ENCODE measurements at places on chromosomes 11 and 22.

DNA sequence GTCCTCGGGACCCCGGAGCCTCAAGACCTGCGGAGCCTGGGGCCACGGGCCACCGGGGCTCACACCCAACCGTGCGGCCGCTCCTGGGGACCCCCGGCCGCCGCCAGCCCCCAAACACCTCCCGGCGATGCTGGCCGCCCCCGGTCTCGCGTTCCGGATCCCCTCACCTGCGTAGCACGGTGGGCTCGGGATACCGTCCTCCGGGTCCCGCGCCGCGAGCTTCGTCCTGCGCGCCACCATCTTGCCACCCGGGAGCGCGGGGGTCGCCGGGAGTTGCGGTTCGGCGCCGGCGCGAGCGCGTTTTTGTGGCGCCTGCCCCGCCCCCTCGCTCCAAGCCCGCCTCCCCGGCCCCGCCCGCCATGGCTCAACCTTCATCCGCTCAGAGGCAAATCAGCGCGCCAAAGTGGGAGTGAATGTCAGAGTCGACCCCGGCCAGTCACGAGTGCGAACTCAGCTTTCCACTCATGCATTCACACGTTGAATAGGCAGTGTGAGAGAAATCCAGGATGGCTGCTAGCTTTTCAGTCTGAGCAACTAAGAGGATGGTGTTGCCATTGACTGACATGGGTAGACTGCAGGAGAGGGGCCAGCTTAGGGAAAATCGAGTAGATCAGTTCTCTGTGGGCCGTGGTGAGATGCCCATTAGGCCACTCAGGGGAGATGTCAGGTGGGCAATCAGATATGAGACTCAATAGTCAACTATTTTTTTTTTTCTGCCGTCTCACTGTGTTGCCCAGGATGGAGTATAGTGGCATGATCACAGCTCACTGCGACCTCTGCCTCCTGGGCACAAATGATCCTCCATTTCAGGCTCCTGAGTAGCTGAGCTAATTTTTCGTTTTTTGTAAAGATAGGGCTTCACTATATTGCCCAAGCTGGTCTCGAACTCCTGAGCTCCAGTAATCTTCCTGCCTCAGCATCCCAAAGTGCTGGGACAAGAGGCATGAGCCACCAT is 28.3 kb downstream of the SERHL2 start:
- DNase-seq, result peak; percentile 71

DNA sequence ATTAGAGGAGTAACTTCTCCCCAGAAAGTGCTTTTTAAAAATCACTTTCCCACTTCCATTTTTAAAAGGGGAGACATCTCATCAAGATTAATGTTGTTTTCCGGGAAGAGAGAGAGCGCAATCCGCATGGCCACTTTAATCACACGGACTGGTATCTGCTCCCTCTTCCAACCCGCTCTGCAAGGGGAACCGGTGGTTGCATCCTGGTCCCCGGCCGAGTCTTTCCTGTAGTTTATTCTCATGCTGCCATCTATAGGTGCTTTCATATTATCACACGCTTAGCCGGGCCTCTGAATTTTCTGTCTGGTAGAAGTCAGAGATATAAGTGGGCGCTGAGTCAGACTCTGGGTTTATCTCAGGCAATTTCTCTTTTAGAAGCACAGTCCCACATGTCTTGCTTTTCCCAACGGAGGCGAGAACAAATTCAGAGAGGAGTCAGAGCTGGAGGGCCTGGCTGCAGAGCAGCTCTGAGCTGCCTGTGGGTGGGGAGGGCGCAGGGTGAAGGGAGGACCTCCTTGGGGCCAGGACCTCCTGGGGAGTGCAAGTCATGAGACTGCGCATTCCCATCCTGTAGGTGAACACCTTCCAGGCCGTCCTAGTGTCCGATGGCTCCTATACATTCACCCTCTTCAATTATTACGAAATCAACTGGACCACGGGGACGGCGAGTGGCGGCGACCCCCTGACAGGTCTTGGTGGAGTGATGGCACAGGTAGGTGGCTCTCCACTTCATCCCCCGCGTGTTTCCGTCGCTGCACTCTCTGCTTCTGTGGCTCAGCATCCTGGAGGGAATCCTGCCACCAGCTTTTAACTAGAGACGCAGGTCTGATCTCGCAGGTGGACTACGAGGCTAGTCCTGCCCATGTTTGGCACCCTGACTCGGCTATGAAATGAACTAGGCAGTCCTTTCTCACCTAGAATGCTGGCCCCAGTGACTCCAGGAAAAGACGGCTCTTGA is 11.7 kb downstream of the TECTA start:
- no peak for DNase-seq

DNA sequence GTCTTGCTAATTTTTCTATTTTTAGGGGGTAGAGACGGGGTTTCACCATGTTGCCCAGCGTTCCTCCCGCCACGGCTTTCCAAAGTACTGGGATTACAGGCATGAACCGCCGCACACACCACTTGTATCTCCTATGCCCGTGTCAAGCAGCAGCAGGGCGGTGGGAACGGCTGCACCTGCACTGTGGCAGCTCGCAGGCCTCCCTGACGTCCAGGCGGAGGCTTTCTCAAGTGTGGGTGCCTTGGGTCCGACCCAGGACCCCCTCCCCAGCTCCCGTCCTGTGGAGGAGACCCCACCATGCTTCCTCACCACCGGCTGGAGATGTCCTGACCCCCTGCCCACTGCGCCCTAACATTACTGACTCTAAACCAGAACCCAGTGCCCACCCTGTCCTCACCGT is 25.7 kb downstream of the TSPAN4 start:
- DNase-seq, result no peak

DNA sequence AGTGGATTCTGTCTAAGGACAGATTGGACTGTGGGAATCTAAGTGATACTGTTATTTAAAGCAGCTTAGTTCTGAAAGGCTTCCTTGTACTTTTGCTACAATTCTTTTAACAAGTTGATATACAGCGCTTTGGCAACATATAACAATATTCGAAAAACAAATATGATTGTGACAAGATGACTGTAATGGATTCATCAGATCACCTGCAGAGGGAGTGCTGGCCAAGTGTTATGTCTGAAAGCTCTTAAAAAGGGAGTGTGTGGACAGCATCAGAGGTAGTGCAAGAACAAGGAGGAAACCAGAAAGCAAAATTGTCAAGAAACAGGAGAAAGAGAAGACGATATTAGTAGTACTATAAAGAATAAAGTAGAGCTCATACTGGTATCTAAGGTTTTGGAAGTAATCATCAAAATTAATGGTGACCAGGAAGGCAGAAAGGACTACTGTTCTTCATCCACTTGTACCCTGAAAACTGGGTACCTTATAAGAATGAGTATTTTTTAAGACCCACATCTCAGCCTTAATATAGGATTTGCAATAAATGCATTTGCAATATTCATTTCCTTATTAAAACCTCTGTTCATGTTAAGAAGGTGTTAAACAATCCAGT is 1112.0 kb upstream of the CCDC90B start:
- no peak for DNase-seq

GRCh38 chr11:77381729-77382665 is 80.5 kb upstream of the GDPD4 start:
- DNase-seq, result no peak

DNA sequence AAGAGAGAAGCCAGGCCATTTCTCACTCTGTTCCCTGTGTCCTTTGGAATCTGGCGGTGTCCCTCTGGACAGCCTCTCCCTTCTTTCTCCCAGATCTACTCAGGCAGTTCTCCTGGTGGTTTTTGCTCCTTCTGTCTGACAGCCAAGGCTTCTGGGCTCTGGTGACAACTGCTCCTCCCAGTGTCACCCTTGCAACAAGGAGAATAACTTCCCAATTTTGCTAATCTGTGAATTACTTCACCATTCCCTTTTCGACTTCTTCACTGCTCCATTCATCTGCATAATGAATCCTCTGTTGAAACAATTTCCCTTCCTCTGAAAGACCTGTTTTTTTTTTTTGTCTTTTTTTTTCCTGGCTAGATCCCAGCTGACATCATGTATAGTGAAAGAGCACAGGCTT is 56.3 kb upstream of the PDE3B start:
- no peak for DNase-seq

- no peak for DNase-seq
These were observed 23.2 kb downstream of the TIMP3 start for GRCh38 chr22:32824531-32825312.

- no peak for DNase-seq
These were observed 62.1 kb upstream of the PHOX2A start for GRCh38 chr11:72305891-72306585.

DNA sequence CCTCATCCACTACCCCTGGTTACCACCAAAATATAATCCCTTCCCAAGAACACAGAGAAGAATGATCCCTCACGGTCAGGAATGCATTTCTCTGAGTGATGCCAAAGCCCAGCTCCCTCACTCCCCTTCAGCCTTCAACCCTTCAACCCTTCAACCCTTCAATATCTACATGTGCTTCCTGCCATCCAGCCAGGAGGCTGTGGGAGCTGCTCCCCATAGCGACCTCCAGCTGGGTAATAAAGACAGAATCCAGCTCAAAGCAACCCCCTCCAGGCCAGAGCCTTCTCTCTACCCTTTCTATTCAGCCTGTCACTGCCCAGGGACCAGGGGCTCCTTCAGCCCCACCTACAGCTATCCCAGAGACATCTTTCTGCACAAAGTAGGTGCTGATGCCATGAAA is 2.7 kb downstream of the ARHGAP1 start:
- no peak for DNase-seq

DNA sequence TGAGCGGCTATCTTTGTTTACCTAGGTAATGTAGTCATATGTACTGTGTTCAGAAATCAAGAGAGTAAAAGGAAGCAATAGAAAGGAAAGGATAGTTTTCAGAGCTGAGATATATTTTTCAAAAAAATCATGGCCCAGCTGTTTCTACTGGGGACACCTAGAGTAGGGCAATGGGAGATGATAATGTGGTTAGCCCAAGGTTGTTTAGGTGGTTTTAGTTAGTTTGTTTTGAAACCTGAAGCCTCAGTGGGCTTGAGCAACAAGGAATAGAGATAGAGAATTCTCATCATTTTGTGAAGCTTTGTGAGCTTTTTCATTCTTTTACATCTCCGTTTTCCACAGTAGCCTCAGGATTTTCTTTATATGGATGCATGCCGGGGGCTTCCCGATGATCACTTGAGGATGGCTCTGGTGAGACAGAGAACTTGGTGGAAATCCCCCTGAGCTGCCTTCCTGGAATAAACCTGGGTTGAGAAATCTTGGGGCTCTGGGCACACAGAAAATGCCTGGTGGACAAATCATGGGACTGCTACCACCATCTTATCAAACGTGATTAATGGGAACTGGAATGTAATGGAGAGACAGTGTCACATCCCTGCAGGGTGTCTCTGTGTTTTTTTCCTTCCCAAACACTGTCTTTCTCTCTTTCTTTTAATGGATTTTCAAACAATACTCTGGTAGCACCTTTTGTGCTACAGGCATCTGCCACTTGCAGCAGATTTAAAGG is 49.0 kb downstream of the ARHGAP42 start:
- DNase-seq, result no peak

- no peak for DNase-seq
These were observed 33.2 kb upstream of the FBLN1 start for GRCh38 chr22:45469281-45470073.

DNA sequence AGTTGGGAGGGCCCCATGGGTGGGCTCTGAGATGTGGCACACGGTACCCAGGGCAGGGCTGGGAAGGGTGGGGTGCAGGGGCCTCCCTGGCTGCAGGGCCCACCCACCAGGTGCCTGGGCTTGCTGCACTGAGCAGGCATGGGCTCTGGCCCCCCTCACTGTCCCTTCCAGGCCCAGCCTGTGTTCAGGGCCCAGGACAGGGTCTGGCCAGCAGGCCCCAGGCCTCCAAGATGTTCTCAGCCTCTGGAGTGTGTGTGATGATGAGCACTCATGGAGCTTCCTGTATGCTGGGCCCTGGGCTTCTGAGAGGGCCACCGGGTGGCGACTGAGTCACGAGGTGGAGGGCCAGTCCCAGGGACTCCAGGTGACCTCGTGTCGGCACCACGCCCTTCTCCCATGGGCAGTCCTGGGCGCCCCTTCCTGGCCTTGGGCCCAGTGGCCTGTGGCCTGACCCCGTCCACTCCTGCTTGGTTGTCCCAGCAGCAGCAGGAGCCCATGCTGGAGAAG is 55.9 kb upstream of the CCDC188 start:
- DNase-seq, result no peak

DNA sequence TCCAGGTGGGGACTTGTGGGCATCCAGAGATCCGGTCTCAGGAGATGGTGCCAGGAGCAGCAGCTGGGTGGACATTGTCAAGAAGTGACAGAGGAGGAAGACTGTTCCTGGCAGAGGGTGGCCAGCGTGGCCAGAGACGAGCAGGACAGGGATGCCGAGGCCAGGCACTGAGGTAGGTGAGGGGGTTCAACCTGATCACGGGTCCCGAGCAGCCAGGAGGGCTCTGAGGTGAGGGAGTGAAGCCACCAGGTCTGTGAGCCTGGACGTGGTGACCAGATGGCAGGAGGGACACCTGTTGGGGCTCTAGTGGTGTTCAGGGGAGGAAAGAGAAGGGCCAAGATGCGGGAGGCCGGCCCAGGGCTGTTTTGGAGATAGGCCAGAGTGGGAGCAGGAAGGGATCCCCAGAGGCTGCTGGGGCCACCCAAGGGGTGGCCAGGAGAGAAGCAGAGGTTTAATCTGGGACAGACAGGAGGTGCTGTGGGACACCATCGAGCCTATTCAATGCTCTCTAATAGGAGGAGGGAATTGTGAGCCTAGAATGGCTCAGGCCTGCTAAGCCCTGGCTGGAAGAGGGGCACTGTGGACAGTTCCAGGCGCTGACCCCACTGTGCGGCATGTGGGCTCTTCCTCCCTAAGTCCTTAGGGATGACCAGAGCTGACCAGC is 6.3 kb downstream of the PPM1F start:
- DNase-seq, result no peak

- no peak for DNase-seq
These were observed 29.2 kb upstream of the PGM2L1 start for GRCh38 chr11:74427384-74427886.

GRCh38 chr22:16603448-16603768 is 10.8 kb upstream of the CCT8L2 start:
- no peak for DNase-seq

GRCh38 chr11:74460481-74461154 is 6.7 kb downstream of the KCNE3 start:
- DNase-seq, result no peak

- DNase-seq, result no peak
These were observed 1.5 kb downstream of the YPEL4 start for GRCh38 chr11:57647960-57648800.
